ENCODE measurements at places on chromosomes 16 and 17.

DNA sequence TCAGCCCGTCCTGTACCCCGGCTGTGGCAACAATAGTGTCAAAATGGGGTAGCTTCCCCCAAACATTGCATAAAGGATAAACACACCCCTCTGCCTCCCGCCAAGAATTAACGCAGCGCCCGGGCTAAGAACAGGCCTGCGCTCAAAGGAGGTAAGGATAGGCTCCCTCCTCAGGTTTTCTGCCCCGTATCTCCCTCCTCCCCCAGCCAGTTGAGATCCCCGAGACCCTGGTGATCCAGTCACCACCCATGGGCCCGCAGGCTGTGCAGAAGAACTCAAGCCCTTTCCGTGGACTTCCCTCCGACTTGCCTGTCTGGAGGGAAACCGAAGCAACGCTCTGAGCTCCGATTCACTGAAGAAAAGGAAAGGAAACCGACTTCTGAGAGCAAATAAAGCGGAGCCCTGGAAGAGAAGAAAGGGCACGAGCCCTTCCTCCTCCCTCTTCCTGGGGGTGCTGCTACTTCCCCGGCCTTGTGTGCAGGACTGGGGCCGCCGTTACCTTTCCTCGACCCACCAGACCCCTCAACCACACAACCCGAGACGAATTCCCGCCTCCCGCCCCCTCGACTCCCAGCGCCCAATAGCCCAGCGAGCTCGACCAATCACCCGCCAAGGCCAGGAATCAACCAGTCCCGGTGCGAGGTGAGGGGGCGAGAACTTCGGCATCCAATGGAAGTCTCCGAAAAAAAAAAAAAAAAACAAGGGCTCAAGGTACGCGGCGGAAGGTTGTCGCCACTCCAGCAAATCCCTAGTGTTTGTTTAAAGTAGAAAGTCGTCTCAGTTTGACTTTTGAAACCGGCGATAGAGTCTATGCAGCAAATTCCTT, at the start of gene BRIP1:
Gene BRIP1, minus strand, starts transcription at position 554 of the 826 bp plus-strand sequence. CDS start 1,989 bp downstream, outside the sequence.
- peak; percentile 73 for DNase-seq

GRCh38 chr16:441447-441846, 16.0 kb downstream of the RAB11FIP3 start:
- DNase-seq = no peak

DNA sequence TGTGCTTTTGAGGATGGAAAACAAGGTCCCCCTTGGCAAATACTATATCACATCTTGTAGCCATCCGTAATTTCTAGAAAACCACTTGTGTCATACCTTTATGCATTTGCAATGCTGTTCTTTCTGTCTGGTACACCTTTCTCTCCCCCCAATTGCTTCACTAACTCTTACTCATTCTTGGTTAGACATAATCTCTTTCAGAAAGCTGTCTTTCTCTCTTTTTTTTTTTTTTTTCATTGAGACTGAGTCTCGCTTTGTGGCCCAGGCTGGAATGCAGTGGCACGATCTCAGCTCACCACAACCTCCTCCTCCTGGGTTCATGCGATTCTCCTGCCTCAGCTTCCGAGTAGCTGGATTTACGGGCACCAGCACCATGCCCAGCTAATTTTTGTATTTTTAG, 94.9 kb upstream of the C17orf78 start:
- DNase-seq = no peak

DNA sequence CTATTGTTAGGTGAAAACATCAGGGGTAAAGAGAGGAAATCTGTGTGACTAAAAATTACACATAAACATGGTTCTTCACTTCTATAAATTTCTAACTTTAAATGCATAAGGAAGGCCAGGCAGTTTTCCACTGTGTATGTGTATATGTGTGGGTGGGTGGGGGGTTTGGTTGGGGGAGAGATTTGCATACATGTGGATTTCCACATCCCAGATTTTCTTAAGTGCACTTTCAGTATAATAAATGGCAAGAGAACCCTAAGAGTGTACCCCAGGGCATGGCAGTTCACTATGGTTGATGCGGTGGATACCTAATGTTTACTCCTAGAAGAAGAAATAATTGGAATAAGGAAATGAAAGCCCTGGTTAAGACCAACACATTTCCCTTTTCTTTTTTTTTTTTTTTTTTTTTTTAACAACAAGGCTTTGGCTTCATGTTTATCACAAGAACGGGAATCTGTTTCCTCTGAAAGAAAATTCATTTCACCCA, 451.8 kb upstream of the CCL2 start:
- DNase-seq = no peak

GRCh38 chr16:26712876-26713275, 353.9 kb upstream of the C16orf82 start:
- DNase-seq = no peak

DNA sequence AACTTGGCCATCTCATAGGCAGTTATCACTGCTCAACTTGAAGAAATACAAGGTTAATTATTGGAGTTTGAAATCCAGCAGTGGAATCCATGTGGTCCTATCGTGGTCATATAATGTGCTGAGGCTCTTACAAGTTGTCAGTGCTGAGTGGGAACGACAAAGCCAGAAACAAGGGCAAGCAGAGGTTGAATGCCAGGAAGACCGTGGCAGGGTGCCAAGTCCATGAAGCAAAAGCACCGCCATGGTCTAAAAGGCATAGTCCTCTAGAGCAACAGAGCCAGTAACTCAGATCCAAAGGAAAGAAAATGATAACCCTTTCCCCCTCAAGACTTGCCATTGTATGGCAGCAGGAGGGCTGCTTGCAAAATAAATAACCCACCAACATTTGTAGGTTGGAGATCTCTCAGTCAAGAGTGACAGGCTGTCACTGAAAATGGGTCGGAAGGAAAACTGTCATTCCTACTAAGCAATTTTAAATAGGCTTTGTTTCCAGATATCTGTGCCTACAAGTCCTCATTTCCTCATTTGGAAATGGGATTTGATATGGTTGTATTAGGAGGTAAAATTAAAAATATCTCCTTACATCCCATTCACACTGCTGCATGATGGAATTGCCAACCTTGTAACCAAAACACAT, 36.4 kb upstream of the HSBP1 start:
- DNase-seq = no peak

DNA sequence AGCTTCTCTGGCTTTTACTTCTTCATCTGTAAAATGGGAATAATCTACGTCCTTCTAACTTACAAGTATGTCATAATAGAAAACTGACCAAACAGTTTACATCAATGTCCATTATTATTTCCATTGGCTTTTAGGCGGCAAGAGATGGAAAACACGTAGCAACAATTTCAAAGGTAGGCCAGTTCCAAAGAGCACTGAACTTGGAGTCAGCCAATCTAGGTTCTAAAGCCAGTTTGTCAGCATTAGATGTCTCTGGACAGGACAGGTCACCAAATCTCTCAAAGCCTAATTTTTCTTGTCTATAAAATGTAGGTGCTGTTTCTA, 17.6 kb downstream of the HLF start:
- DNase-seq = no peak

GRCh38 chr17:28904800-28905199, 1.9 kb upstream of the DHRS13 start:
- DNase-seq = no peak

DNA sequence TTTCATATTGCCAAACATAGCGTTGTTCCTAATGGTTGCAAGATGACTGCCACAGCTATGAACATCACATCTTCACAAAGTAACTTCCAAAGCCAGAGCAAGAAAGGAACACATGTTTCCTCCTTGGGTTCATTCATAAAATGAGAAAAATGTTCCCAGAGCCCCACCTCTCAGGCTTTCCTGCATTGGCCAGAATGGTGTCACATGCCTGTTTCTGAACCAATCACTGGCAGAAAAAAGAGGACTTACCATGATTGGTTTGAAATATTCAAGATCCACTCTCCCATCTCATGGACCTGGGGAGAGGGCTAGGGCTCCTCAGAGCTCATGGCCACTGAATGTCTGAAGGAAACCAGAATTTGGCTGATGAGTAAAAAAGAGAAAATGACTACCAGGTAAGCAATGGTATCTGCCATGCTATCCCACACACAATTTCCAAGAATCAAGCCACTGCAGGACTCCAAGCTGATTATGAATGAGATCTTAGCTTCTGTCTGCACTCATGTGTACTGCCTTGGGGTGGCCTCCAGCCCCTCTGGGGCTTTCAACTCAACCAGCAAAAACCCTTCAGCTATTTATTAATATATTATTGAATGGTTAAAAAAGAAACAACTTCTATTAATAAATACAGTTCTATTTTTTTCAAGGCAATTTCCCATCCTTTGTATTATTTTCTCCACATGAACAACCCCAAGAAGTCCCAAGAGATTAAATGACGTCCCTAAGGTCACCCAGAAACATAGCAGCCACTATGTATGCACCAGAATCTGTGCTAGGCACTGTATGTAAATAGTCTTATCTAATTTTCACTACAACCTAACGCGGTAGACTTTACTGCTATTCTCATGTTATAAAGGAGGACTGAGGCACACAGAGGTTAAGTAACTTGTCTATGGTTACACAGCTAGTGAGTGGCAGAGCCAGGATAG, 61.4 kb upstream of the TMC5 start:
- no peak for DNase-seq

DNA sequence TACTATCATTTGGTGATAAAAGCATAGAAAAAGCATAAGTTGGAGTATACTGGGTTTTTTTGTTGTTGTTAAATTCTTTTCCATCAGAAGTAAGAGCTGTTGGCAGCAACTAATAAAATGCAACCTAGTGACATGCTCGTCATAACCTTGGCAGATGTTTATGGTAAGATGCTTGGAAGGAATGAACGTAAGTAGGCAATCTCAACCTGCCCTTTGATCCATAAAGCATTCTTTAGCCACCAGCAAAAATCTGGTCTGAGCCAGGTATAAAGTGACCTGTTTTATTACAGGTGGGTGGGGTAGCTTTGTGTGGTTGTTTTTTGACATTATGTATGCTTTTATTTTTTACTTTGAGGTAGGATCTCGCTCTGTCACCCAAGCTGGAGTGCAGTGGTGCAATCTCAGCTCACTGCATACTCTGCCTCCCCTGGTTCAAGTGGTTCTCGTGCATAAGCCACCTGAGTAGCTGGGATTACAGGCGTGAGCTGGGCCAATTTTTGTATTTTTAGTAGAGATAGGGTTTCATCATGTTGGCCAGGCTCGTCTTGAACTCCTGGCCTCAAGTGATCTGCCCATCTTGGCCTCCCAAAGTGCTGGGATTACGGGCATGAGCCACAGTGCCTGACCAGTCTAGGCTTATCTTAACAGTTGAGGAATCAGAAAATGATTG, 22.0 kb downstream of the WSB1 start:
- DNase-seq = no peak

- DNase-seq = no peak
Measured at GRCh38 chr16:85296859-85297660, 184.8 kb upstream of the CIBAR2 start.

GRCh38 chr16:64991001-64991400, 130.9 kb downstream of the CDH11 start:
- DNase-seq = no peak

DNA sequence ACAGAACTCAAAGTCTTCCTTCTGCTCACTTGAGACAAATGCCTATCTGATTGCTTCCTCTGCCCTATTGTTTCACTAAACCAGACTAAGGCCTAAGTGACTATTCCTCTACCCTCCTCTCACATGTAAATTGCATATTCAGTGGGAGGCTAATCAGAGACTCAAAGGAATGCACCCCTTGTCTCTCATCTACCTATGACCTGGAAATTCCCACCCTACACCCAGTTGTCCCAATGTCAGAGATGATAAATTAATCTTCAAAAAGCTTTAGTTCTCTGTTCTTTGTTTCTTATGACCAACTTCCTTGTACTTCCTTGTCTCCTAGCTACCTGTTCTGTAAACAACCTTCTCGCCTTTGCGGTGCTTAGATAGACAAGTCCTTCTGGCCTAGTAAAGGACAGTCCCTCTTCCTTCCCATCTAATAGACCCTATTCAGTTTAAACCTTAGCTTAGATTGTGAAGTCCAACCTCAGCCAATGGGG, 76.0 kb downstream of the EMP2 start:
- no peak for DNase-seq

DNA sequence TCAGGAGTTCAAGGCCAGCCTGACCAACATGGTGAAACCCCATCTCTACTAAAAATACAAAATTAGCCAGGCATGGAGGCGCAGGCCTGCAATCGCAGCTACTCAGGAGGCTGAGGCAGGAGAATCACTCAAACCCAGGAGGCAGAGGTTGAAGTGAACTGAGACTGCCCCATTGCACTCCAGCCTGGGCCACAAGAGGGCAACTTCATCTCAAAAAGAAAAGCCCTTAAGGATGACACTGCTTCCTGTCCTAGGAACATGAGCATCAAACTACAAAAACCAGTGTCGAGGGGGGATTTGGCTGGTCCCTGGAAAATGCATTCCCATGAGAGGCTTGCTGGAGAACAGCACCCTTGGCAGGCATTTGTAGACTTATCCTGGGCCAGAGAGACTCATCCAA, 449.5 kb upstream of the PSMD7 start:
- no peak for DNase-seq

DNA sequence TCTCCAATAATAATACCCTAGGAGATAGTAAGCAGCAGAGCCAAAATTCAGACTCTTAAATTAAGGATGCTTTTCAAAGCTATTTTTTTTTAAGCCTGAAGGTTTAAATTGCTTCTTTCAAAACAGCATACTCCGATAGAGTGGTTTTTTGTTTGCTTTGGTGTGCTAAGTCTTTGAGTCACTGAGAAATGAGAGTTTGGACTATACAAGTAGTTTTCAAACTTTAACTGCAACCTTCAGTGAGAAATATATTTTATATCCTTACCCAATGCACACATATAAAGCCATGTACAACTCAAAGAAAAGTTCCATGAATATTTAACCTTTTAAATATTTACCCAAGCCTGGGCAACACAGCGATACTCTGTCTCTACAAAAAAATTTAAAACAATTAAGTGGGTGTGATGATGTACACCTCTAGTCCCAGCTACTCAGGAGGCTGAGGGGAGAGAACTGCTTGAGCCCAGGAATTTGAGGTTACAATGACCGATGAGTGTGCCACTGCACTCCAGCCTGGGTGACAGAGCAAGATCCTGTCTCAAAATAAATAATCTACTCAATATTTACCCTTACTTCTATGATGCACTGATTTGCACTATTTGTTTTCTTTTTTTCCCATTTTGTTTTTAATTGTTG, 19.2 kb downstream of the DCUN1D3 start:
- DNase-seq = no peak

DNA sequence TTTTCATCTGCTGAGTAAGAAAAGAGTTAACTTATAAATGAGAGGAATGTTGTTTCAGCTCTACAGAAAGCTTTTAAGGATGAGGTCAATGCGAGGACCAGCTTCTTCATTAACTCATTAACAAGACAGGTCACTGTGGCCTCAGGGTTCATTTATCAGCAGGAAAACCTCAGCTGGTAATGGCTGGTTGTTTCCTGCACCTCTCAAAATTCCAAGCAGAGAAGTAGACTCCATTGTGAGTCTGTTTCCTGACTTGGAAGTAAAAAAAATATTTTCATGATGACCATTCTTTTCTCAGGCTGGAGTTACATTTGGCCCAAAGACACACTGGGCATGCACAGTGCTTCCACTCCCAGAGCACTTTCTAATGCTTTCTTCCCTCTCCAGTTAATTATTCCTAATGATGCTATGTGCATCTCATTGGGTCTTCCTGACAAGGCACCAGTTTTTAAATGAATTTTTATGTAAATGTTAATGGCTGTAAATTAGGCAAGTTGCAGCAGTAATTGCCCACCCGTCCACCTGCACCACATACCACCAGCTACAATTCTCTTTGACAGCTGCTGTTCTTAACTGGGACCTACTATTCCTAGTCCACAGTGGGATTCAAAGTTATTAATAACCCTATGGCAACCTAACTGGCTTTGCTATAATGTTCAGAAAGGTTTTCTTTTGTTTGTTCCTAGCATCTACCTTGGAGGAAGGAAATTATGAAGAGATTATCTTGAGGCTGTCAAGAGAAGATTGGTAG, 89.5 kb upstream of the BCAR1 start:
- no peak for DNase-seq

- no peak for DNase-seq
Measured at GRCh38 chr17:37493249-37494027, 3.7 kb downstream of the DUSP14 start.

Data from AG09319 (cell line).